Endothelial cell (in vitro differentiated cells): ENCODE measurements at places on chromosomes 4 and X.

DNA sequence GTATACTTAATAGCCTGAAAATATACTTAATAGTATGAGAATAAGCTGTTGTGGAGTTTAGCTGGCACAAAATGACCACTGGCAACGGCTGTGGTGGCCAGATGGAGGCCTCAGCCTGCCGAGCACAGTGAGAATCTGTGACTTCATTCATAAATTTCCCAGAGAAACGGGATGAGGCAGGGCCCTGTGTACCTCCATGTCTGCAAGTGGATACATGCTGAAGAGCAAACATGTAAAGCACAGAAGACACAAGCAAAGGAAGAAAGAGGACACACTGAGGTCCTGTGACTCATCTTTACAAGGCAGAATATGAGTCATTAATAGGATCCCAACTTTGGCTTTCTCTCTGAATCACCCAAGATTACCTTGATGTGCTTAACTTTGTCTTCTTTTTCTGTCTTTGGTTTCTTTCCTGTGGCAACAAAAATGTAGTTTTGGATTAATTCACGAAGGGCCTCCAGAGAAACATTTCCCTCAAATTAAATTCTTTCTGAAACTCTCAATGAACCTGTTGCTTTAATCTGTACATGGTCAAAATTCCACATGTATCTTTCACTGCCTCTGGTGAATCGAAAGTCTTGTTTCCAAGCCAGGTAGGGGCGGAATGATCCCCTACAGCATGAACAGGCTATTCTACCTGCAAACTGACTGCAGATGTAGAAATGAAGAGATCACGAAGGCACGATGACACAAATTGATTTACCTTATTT is 56.4 kb downstream of the IRF2 start:
- DNase-seq, result no peak

DNA sequence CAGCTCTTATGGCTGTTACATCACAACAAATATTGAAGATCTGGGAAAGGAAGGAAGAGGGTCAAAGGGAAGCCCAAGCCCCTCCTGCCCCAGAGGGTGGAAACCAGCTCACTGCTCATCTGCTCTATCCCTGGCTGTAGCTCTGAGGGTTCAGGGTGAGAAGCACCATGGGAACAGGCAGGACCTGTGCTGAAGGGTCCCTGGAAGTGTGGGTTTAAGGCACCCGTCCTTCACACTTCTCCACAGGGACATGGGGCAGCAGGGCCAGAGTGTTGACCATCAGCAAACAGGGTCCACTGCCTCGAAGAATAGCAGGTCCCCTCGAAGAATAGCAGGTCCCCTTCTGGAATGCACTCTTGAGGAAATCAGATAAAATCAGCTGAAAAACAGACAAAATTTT is 4.4 kb downstream of the RTL5 start:
- DNase-seq, result no peak

GRCh38 chrX:102339312-102340298 is 92.6 kb downstream of the NXF2 start:
- no peak for DNase-seq

DNA sequence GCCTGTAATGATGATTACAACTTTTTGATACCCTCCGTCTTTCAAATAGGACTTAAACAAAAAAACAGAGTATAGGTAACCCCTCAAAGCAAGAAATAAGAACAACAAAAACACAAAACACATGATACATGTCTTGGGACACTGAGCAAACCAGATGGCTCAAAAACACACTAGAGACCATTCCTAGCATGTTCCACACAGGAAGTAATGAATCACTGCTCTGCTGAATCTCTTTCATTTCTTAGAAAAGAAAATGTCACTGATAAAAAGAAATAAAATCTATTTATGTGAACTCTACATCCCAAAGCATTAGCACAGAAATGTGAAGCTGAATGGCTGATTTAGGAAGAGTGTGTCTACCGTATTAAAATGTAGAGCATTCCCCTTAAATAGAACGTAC is 134.5 kb upstream of the IL15 start:
- DNase-seq, result no peak

GRCh38 chr4:176001151-176002006 is 64.3 kb upstream of the WDR17 start:
- peak; percentile 57 for DNase-seq

DNA sequence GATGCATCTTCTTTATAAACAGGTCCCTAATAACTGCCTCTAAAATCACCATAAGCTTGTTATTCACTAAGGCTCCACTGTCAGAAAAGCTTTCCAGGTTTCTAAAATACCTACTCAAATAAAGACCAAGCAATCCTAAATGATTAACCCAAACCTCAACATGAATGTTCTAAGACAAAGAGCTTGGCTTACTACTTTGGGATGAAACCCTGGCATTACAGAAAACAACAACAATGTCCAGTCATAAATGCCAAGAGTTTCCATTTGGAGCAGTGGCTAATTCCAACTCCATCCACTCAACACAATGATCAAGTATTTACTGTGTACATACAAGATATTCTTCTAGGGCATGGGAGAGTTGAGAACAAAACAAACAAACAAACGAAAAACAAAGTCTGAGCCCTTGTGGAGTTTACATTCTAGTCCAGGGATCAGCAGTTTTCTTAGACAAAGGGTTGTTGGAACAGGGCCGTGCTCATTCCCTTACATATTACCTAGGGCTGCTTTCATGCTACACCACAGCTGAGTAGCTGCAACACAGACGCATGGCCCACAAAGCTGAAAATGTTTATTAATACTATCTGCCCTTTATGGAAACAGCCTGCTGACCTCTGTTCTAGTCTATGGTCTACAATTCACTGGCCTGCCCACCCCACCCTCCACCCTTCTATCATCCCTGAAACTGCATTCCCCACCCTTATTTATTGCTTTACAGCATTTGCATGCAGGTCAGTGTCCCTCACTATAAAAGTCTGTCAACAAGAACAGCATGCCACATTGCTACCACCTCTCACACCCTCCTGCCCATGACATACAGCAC is 23.7 kb downstream of the ABCG2 start:
- no peak for DNase-seq

GRCh38 chr4:158818560-158819140 is 49.8 kb downstream of the FNIP2 start:
- no peak for DNase-seq

DNA sequence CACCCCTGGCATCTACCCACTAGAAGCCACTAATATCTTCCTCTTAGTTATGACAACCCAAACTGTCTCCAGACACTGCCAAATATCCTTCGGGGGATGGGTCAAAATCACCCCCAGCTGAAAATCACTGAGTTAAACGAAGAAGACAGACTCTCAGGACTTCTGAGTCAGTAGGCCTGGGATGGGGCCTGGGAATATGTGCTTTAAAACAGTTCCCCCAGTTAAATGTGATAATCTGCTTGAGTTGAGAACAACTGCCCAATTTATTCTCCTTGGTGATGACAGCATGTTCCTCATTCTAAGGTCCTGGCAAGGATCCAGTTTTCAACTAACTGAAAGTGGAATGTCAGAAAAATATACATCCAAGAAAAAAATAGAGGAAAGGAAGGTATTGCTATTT is 52.4 kb downstream of the CBLL2 start:
- DNase-seq, result no peak

GRCh38 chr4:57342411-57342810 is 232.2 kb upstream of the IGFBP7 start:
- DNase-seq, result no peak

DNA sequence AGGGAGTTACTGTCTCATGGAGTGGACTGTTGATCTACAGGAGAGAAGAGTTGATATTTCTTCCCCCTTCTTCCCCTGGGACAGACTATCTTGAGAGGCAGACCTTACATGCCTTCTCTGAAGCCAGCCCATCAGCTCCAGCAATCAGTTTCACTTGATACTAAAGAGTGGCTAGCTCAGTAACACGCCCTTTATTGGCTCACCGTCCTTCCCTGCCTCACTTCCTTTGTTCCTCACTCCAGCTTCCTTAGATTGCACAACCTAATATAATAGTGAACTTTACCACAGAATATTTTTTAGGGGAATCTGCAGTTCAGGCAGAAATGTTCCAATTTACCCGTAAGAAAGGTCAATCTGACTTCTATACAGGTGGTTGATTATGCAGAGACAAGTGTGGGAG is 128.1 kb upstream of the NDP start:
- DNase-seq, result no peak

GRCh38 chrX:110153896-110154295 is 151.0 kb downstream of the TMEM164 start:
- no peak for DNase-seq

GRCh38 chr4:158035662-158036195 is 137.1 kb downstream of the GASK1B start:
- no peak for DNase-seq

- no peak for DNase-seq
These were observed 37.9 kb downstream of the WDR1 start for GRCh38 chr4:10078481-10079233.

DNA sequence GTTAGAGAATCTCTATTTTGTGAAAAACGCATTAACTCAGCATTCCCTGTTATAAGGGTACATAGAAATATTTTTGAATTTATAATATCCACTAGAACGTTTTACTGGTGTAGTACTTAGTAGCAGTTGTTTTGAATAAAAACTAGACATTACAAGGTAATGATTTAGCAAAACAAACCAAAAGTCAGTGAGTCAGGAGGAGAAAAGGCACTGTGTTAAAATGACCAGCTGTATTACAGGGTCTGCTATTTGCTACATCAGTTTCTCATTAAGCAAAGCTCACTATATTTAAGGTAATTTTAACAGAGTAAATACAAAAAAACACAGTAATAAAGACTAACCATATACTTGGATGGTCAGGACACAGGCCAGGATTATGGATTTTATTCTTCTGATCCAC is 152.8 kb downstream of the RASL11B start:
- no peak for DNase-seq
